ENCODE measurements at places on chromosomes 1 and 21. TPM values are rescaled to one million over a fixed set of nuclear protein-coding genes. Genes with fewer than 3 reads are reported as not detected.

GRCh38 chr1:47382399-47382983 is 33.6 kb upstream of the FOXE3 start:
- DNase-seq, result no peak

TMOD4 gene
- total RNA-seq, result 1.9 TPM

CYP4Z1 gene
- not detected for total RNA-seq

TUFT1 gene
- 4.5 TPM for total RNA-seq

GRCh38 chr1:226417830-226418546 is 10.1 kb upstream of the PARP1 start:
- no peak for DNase-seq

OR6P1 gene
- total RNA-seq, result not detected

GRCh38 chr1:109201123-109201703 is 12.5 kb upstream of the SARS1 start:
- peak; percentile 51 for DNase-seq

GRCh38 chr1:9164532-9164900 is 35.6 kb upstream of the GPR157 start:
- no peak for DNase-seq

CXADR gene
- total RNA-seq, result 0.65 TPM

TNFRSF1B gene
- 434 TPM for total RNA-seq

KRTAP21-1 gene
- total RNA-seq, result not detected

DNA sequence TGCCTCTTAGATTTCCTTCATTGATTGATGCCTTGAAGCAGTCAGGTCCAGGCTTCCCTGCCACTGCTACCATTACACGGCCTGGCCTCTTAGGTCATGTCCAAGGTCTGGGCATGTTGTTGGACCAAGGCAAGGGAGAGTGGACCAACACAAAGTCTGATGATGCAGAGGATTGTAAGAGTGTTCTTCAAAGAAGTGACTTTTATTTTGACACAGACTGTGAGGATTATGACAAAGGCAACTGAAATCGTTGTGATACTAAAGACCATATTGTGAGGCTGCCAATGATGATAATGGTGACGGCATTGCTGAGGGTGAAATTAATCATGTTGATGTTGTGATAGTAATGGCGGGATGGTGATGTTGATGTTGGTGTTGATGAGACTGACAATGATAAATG is 149.5 kb downstream of the GRIK3 start:
- no peak for DNase-seq

DNA sequence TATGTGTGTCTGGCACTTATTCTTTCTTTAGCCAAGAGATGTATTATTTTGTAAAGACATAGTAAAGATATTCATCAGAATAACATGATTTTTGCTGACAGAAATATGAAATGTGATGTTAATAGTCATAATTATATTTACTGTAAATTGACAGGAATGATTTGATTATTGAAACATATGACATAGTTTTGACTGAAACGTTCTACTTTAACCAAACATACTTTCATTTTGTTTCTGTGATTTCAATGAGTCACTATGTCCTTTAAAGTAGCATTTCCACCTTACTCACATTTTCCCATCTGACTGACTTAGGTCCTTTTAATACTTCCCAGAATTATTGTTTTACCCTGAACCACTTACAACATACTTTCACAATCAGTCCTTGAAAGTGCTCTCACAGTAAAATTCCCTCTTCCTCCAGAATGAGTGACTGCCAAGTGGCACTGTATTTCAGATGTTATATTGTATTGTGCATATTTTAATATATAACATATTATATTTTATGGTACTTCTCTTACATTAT is 437.9 kb downstream of the NCAM2 start:
- no peak for DNase-seq

DNA sequence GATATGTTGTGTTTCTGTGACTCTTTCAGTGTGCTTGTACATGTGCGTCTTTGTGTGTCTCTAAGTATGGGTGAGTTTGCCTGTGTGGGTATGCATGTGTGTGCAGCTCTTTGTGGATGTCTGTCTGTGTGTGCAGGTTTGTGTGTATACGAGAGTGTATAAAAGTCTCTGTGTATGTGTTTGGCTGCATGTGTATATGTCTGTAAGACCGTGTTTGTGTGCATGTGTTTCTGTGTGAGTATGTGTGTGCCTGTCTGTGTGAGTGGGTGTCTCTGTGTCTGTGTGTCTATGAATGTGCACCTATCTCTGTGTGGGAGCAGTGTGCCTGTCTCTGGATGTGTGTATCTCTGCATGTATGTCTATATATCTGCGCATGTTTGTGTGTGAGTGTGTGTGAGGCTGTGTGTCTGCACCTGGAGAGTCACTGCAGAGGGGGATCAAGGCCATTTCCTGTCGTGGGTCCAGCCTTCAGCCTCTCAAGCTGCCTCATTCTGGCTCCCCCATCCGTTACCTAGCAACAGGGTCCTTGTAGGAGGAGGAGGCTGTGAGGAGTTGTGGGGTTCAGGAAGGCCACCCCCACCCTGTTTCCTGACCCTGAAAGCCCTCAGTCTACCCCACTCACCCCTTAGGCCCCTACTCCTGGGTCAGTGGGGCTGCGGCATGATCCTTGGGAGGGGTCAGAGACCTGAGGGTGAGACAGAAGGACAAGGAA is 10.4 kb downstream of the FGR start:
- DNase-seq, result no peak

DNA sequence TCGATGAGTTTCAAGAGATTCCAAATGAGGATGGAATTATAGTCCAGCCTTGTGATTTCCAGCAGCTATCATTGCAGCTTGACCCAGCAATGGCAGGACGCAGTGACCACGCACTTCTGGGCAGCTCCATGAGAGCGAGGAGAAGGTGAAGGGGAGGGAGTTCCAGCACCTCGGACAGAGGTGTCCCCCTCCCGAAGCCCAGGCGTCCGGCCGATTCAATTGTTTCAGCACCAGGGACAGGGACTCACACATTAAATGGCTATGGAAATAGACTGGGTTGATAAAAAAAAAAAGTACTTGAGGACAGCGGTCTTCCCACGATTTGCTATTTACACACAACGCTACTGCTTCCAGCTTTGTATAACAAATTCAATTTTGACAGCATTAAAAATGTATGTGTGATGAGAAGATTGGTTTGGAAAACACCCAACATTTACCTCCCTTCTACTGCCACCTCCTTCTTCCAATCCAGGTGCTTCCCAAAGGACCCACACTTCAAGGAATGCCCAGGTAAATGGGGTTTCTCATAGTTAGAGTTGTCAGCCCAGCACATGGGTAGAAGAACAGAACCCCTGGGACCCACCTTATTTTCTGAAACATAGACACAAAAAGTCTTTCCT is 71.8 kb downstream of the DISP3 start:
- peak; percentile 50 for DNase-seq

IFI44 gene
- 338 TPM for total RNA-seq

GRCh38 chr1:195697130-195697529 is 911.1 kb downstream of the KCNT2 start:
- no peak for DNase-seq

DNA sequence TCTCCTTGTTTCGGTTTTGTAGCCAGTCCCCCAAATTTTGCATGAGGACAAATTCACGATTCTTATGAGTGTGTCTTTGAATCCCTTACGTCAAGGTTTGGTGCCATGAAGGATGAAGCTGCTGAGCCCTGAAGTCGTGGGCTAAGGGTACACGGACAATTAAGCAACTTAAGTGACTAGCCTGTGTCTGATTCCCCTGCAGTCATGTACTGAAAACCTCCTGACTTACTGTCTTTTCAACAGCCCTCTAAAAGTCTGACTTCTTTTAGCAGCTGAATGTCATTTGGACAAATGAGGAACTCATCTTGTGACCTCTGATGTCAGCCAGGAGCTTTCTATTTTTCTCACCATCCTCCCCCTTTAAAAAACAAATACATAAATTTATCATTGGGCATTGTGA is 27.1 kb upstream of the C1orf105 start:
- no peak for DNase-seq

STRIP1 gene
- total RNA-seq, result 34.7 TPM

DNA sequence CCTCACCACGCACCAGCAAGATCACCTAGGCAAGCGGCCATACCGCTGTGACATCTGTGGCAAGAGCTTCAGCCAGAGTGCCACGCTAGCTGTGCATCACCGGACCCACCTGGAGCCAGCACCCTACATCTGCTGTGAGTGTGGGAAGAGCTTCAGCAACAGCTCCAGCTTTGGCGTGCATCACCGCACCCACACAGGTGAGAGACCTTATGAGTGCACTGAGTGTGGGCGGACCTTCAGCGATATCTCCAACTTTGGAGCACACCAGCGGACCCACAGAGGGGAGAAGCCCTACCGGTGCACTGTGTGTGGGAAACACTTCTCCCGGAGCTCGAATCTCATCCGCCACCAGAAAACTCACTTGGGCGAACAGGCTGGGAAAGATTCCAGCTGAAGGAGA is 5.0 kb downstream of the ZNF691 start:
- no peak for DNase-seq

DNA sequence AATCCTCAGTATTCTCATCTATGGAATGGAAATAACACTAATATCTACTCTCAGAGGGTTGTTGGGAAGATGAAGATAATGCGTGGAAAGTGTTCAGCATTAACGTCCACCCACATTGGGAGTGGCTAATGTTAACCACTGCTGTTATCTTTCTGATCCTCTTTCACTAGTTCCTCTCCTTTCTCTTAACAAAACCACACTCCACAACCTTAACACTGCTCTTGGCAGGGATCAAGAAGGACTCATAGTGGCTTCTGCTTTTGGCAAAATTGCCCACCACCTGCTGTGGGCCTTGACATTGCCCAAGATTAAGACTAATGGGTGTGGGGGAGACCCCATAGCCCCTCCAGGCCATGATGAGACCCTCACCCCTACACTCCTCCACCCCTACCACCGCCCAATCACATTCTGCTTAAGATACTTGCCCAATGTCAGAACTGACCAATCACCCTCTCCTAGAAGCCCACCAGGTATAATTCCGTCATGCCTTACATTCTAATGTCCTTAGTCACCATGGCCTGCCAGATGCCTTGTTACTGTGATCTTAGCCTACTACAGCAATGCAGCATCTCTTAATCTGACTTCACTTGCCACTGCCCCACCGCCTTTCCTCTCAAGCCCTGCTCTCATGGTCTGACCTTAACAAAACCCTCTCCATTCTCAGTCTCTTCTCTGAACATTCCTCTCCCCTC is 27.1 kb downstream of the DHCR24 start:
- DNase-seq, result no peak

DNA sequence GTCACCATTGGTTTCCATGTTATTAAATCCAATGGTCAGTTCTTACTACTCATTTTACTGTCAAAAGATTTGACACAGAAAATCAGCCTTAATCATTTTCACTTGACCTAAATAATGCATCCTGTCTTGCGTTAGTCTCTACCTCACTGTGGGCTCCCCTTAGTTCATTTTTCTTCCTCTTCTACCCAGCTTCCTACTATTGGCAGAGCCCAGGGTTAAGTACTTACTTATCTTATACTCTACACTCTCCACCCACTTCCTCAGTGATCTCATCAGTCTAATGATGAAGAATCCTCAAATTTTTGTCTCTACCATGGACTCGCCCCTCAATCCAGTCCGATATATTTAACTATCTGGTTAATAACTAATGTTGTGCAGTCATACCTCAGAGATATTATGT is 735.9 kb downstream of the KCNT2 start:
- DNase-seq, result no peak

OXCT2 gene
- 1.0 TPM for total RNA-seq

GPR37L1 gene
- total RNA-seq, result not detected

DNTTIP2 gene
- 65.2 TPM for total RNA-seq

C1orf74 gene
- total RNA-seq, result 2.2 TPM

DNA sequence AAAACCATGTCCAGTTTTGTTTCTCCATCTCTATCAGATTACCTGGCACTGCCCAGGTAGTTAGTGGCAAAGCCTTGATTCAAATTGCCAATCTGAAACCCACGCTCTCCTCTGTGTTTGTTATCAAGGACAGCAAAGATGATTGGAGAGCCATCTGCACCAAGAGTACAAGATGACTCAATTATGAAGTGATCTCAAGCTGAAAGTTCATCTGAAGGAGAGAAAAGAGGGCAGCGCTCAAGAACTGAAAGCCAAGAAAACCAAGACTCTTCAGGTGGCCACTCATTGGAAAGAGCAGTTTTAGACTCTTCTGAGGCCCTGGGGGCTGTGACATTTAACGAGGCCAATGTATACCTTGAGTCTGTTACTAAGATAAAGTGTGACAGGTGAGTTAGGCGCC is 13.8 kb downstream of the RXRG start:
- no peak for DNase-seq

INAVA gene
- not detected for total RNA-seq

DNA sequence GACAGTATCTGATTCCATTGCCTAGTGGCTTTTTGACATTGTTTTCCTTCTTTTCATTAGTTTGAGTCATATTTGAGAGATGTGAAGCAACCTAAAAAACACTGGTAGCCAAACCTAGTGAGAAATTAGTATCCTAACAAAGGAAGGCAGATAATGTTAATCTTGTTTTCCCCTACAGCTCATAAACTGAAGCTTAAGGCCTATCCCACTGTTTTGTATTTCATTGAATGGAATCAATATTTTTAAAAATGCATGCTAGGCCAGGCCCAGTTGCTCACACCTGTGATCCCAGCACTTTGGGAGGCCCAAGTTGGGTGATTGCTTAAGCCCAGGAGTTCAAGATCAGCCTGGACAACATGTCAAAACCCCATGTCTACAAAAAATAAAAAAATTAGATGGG is 1.2 kb downstream of the CR1L start:
- no peak for DNase-seq

GRCh38 chr1:178046591-178047270 is 47.2 kb upstream of the RASAL2 start:
- no peak for DNase-seq

SLC16A4 gene
- total RNA-seq, result 0.55 TPM

DNA sequence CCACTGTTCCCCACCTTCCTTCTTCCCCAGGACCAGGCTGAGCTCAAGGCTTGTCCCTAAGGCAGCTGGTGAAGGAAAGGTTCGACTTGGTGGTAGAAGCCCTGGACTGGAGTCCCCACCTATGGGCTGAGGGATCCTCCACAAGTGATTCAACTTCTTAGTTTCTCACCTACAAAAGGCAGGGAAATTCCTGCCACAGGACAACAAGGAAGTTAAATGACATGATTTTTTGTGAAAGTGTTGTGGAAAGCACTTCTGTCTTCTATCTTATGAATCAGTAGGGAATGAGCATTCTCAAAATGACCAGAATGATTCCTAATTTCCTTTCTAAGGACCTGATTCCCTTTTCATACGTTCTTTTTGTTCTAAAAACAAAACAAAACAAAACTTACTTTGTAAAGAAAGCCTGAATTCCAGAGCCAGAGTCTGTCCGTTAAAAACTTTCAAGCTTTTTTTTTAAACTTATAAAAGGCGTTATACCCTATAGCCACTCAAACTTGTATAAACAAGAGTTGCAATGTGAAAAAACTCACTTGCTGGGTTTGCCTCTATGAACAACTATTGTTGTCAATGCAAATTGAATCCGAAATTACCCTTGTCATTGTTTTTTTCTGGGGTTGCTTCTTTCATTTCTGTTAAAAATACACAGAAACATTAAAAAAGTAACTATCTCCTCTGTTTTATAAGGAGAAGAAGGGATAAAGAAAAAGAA is 12.2 kb downstream of the KCNJ15 start:
- no peak for DNase-seq

DNA sequence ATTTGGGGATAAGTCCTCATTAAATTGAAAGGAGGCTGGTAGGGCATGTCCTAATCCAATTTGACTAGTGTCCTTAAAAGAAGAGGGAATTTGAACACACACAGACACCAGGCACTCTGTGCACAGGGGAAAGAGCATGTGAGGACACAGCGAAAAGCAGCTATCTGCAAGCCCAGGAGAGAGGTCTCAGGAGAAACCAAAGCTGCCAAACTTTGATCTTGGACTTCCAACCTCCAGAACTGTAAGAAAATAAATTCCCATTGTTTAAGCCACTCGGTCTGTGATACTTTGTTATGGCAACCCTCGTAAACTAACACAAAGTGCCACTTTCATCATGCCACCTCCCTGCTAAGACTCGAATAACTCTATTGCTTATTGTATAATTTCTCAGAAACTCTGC is 13.8 kb downstream of the PLA2G4A start:
- DNase-seq, result no peak

SIK1 gene
- total RNA-seq, result 3.4 TPM

All from activated CD4-positive, alpha-beta memory T cell treated with anti-CD3 and anti-CD28 coated beads, Interleukin-2, amount 10 ng/mL, durations not matched to agents 7 days and 5 days (primary cell).